ENCODE measurements at places on chromosomes 3 and 15. TPM values are rescaled to one million over a fixed set of nuclear protein-coding genes. Genes with fewer than 3 reads are reported as not detected.

Gene GOLGA6L24
- total RNA-seq = not detected

Gene WDR93
- total RNA-seq = not detected

Gene FBXW12
- total RNA-seq = 0.52 TPM

Gene EEF1AKMT4
- 2.1 TPM for total RNA-seq

Gene DAZL
- total RNA-seq = not detected

Gene SLC4A7
- 54.3 TPM for total RNA-seq

Gene BSN
- total RNA-seq = under 0.01 TPM

Gene FOXL2
- total RNA-seq = not detected

Gene TUBGCP5
- total RNA-seq = 24.5 TPM

Gene ADAMTS17
- total RNA-seq = 5.7 TPM

Gene SMCO1
- total RNA-seq = 3.7 TPM

Gene IL17RD
- 18.8 TPM for total RNA-seq

Gene CEMIP
- 0.52 TPM for total RNA-seq

Gene LIPH
- under 0.01 TPM for total RNA-seq

Gene CCR9
- 0.52 TPM for total RNA-seq

Gene ST3GAL6
- total RNA-seq = 14.1 TPM

Gene PAK6
- 1.0 TPM for total RNA-seq

Gene RASGRF1
- not detected for total RNA-seq

Gene GLDN
- total RNA-seq = 3.7 TPM

Gene TRPM1
- total RNA-seq = not detected

Gene FBXO22
- 9.9 TPM for total RNA-seq
